ENCODE measurements at places on chromosomes 11 and 22.

GRCh38 chr11:92545906-92546471, 321.4 kb downstream of the FAT3 start:
- H3K36me3 ChIP-seq, result no peaks in the 10 kb centered on the region
- no peaks in the 10 kb centered on the region for H3K4me1 ChIP-seq
- DNase-seq, result no peak
- H3K27ac ChIP-seq, result no peak overlapping the region
- H3K27me3 ChIP-seq, result no peaks in the 10 kb centered on the region
- H3K4me3 ChIP-seq, result no peak overlapping the region

DNA sequence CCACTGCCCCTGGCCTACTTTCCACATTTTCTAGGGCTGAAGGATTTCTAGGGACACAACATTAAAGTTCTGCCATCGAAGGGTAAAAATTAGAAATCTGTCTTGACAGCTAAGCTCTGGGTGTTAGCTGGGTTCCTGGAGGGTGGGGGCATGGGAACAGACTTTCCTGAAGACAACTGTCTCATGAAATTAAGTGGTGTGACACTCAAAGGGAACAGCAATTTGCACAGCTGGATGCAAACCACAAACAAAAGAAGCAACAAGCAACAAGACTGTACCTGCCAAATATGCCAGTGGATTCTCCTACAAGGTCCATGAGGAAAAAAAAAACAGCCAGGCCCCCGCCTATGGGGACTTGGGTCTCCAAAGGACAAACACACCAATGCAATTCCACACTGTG, 32.5 kb downstream of the WT1 start:
- no peak overlapping the region for H3K4me3 ChIP-seq
- no peak for DNase-seq
- peaks cover 9% of the 10 kb centered on the region for H3K27me3 ChIP-seq
- no peaks in the 10 kb centered on the region for H3K36me3 ChIP-seq

DNA sequence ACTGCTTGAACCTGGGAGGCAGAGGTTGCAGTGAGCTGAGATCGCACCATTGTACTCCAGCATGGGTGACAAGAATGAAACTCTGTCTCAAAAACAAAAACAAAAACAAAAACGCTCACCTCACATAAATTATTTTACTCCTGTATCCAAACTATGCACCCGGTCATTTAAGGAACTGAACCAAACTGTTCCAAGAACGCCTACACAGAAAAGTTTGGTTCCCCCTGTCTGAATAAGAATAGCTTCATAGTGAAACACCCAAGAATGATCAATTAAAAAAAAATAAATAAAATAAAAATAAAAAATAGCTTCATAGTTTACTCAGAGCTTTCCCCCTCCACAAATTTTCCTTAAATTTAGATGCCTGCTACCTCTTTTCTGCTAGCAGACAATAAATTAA, 13.7 kb downstream of the NUP98 start:
- DNase-seq, result no peak
- H3K36me3 ChIP-seq, result peaks cover 57% of the 10 kb centered on the region
- peaks cover 58% of the 10 kb centered on the region for H3K4me1 ChIP-seq
- peak overlapping the region; percentile 21 for H3K4me3 ChIP-seq
- no peaks in the 10 kb centered on the region for H3K27me3 ChIP-seq

DNA sequence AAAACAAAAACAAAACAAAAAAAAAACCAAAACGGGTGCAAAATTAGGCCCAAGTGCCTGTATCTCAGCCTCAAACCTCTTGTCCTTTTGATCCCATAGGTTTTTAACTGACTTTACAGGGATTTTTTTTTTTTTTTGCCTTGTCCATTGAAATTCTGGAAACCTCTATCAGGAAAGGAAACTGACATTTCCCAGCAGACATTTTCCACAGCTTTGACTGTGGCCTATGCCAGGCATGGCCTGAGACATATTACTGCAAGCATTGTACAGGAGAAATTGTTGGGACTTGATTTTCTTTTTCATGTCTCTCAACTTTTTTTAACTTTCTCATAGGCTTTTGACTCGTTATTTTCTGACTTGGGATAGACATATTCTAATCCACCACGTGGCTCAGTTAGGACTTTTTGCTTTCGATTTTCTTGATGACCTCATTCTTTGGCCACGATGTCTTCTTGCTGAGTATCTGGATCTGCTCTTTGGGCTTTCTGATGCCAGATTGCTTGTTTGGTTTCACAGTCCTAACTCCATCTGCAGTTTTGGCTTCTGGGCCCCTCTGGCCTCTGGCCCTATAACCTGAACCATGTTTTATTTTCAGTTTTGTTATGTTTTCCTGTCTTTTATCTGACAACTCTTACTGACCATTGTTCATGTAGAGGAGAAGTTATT, 336.1 kb upstream of the C11orf87 start:
- no peaks in the 10 kb centered on the region for H3K36me3 ChIP-seq
- H3K4me1 ChIP-seq, result no peaks in the 10 kb centered on the region
- DNase-seq, result no peak
- no peak overlapping the region for H3K4me3 ChIP-seq
- no peaks in the 10 kb centered on the region for H3K27me3 ChIP-seq
- no peak overlapping the region for H3K27ac ChIP-seq

DNA sequence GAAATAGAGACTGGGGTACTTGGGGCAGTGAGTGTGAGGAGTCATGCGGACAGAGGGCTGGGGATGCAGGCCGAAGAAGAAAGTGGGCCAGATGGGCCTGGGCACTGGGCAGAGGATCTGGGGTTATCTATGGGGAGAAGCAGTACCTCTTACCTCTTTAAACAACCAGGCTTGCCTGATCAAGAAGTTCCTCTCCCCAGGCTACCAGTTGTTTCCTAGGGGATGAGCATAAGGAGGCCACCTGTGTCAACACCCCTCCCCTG, 98.4 kb upstream of the PITPNB start:
- no peak overlapping the region for H3K27ac ChIP-seq
- no peak overlapping the region for H3K4me3 ChIP-seq
- no peak for DNase-seq
- H3K4me1 ChIP-seq, result no peaks in the 10 kb centered on the region
- no peaks in the 10 kb centered on the region for H3K36me3 ChIP-seq
- H3K27me3 ChIP-seq, result no peaks in the 10 kb centered on the region

- no peak overlapping the region for H3K4me3 ChIP-seq
- H3K36me3 ChIP-seq, result no peaks in the 10 kb centered on the region
- no peak for DNase-seq
- H3K27ac ChIP-seq, result no peak overlapping the region
- H3K27me3 ChIP-seq, result no peaks in the 10 kb centered on the region
These were observed 122.8 kb upstream of the MTNR1B start for GRCh38 chr11:92846491-92847125.

DNA sequence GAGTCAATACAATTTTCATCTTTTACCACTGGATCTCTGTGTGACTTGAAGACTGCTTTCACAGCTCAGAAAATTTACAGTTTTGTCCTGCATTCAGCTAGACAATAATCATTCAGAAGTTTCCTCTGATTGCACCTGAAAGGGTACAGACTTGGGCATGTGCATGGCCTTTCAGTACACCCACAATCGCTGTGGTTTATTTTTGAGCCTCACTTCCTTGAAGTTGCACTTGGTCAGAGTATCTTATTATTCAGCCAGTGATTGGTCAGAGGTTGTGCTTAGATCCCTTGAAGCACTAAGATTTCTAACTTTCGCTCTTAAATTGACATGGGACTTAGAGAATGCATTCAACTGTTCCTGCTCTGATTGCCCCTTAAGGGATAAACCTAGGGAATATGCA, 508.2 kb downstream of the FAM181B start:
- H3K4me3 ChIP-seq, result no peak overlapping the region
- H3K27me3 ChIP-seq, result no peaks in the 10 kb centered on the region
- H3K4me1 ChIP-seq, result no peaks in the 10 kb centered on the region
- H3K27ac ChIP-seq, result no peak overlapping the region
- no peaks in the 10 kb centered on the region for H3K36me3 ChIP-seq
- no peak for DNase-seq

DNA sequence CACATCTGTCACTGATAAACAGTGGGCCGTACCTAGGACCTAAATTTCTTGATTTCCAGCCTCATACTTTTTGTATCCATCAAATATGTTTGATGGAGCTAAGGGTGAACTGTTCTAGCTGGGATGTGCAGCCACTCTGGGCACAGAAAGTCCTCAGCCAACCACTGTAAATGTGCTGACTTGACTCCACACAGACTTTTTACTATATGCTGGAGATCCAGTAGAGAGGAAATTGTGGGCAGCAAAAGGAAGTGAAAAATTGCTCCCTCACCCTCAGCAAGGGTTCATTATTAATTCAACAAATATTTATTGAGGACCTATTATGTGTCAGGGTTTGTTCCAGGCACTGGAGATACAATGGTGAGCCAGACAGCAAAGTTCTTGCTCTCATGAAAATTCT, 54.2 kb upstream of the AMPD3 start:
- no peak overlapping the region for H3K4me3 ChIP-seq
- H3K4me1 ChIP-seq, result peaks cover 7% of the 10 kb centered on the region
- no peak overlapping the region for H3K27ac ChIP-seq
- H3K36me3 ChIP-seq, result no peaks in the 10 kb centered on the region
- peaks cover 4% of the 10 kb centered on the region for H3K27me3 ChIP-seq

GRCh38 chr11:86706338-86707131, 34.1 kb upstream of the ME3 start:
- H3K4me1 ChIP-seq, result no peaks in the 10 kb centered on the region
- H3K27ac ChIP-seq, result no peak overlapping the region
- H3K27me3 ChIP-seq, result peaks cover 7% of the 10 kb centered on the region
- no peak overlapping the region for H3K4me3 ChIP-seq
- no peaks in the 10 kb centered on the region for H3K36me3 ChIP-seq
- no peak for DNase-seq
